Left lung (tissue), 14 donors: ENCODE measurements at places on chromosomes 2 and 18. TPM values are rescaled to one million over a fixed set of nuclear protein-coding genes. Genes with fewer than 3 reads are reported as not detected.

DNA sequence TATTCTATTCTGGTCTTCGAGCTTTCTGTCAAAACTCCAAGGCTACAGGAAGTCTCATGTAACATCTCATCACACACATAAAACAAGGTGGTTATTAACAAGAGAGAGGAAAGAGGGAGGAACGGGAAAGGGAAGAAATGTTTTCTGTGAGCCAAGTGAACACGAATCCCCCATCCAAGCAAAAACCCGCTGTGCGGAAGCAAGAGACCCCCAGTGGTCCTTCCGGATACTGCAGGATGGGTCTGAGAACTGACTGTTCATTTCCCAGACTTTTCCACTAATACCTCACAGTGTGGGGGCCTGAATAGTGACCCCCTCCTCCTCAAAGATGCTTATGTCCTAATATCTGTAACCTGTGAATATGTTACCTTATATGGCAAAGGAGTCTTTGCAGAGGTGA is 19.0 kb upstream of the DIPK1C start:
- no peaks in the 10 kb centered on the region for H3K27me3 ChIP-seq
- no peaks in the 10 kb centered on the region for H3K4me1 ChIP-seq
- H3K36me3 ChIP-seq = no peaks in the 10 kb centered on the region
- H3K27ac ChIP-seq = no peak overlapping the region
- no peak for DNase-seq
- H3K4me3 ChIP-seq = no peak overlapping the region

DNA sequence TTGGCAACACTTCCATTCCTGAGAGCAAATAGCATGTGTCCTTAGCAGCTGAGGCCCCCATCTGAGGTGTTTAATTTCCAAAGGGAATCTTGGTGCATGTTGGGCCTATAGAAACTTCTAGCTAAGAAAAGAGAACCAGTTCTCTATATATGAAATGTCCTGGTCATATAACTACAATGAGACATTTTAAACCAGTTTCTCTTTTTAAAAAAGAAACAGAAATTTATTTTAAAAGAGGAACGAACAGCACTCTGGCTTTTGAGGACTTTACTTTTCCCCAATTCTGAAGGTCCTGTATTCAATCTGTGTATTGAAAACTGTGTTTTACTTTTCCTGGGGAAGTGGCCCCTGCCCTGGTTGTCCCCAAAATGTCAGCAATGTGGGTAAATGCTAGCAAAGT is 309.5 kb upstream of the STON1 start:
- no peak overlapping the region for H3K27ac ChIP-seq
- no peak for DNase-seq
- H3K36me3 ChIP-seq = no peaks in the 10 kb centered on the region
- H3K4me3 ChIP-seq = no peak overlapping the region
- no peaks in the 10 kb centered on the region for H3K4me1 ChIP-seq

- H3K27me3 ChIP-seq = no peaks in the 10 kb centered on the region
- H3K36me3 ChIP-seq = no peaks in the 10 kb centered on the region
- H3K4me1 ChIP-seq = no peaks in the 10 kb centered on the region
- H3K4me3 ChIP-seq = no peak overlapping the region
- DNase-seq = no peak
Measured at GRCh38 chr2:121748202-121748601, 7.2 kb upstream of the TSN start.

DAW1 gene
- polyA plus RNA-seq = 1.1 TPM
